ENCODE measurements at places on chromosomes 2 and 18.

DNA sequence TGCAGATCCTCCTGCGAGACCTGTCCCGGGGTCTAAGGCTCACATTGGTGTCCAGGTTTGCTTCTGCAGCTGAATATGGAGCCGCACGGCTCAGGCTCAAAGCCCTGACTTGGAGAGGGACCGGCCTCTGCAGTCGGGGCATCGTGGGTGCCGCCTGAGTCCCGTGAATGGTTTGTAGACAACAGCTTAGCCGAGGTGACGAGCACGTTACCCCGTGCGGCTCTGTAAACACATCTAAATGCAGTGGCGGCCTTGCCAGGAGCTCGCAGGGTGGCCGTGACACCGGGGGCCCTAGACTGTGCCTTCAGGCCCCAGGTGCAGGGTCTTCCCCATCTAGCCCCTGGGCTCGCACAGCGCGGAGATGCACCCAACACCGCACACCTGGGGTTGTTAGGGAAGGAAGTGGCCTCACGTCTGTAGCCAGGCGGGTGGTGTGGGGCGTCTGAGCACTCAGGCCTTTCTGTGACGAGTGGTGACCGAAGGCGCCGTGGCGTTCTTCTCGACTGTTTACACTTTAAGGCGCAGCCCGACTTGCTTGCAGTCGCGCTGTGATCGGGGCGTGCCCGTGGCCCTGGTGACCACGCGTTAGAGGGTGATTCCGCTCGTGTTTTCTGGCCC lies 91.6 kb downstream of the NFATC1 start:
- DNase-seq, result no peak

- DNase-seq, result no peak
These were observed 1335.3 kb upstream of the CDH2 start for GRCh38 chr18:29512203-29512602.

- DNase-seq, result no peak
These were observed 128.2 kb upstream of the NDUFV2 start for GRCh38 chr18:8974279-8974678.

GRCh38 chr2:37742286-37742685 lies 70.8 kb upstream of the CDC42EP3 start:
- DNase-seq, result no peak

DNA sequence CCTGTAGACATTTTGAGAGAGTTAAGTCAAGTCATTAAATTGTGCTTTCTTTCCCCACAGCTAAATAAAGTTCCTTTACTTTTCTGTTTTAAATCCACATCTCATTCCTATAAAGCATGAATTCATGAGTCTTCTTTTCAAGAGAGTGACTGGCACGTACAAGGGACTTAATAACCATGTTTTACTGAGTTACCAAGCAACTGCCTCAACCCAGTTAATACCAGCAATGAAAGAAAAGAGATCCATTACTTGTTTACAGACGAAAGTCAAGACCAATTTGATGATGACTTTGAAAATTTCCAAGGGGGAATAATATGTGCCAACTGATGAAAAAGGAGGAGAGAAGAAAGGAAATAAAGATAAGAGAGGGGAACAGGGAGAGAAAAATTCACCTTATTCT lies 1082.5 kb upstream of the GYPC start:
- no peak for DNase-seq

DNA sequence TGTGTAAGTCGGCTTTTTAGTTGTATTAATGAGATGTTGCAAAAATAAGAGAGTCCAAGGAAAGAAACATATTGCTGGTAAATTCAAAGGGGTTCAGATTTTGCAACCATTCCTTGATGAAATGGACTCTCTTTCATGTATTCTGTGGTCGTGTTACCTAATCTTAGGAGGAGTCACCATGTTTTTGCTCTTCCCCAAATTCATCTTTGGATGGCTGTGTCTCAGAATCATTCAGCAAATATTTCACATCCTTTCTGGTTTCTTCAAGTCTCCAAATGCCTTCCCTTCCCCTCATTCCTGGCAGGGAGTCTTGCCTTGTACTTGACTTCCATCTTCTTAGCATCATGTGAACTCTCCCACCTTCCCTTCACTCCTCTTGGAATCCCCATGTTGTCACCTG lies 66.1 kb downstream of the PTPRM start:
- DNase-seq, result no peak

- DNase-seq, result no peak
These were observed 28.4 kb upstream of the GPC1 start for GRCh38 chr2:240407090-240407489.

DNA sequence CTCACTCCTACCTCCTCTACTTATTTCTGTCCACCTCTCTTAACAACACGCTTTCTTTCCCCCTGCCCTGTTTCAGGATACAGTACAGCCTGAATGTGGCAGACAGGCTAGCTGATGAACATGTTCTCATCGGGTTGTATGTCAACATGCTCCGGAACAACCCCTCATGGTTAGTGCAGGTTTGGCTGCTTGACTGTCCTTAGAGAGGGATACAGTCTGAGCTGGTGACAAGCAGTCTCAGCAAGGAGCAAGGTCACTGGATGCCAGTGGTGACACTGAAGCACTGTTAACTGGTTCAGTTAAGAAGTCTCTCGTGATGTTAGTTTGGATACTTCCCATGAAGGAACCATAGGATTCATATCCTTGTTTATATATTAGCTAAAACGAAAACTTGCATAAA lies 128.6 kb downstream of the DTNA start:
- DNase-seq, result no peak

- no peak for DNase-seq
These were observed 4.2 kb downstream of the HOXD11 start for GRCh38 chr2:176111309-176111663.

DNA sequence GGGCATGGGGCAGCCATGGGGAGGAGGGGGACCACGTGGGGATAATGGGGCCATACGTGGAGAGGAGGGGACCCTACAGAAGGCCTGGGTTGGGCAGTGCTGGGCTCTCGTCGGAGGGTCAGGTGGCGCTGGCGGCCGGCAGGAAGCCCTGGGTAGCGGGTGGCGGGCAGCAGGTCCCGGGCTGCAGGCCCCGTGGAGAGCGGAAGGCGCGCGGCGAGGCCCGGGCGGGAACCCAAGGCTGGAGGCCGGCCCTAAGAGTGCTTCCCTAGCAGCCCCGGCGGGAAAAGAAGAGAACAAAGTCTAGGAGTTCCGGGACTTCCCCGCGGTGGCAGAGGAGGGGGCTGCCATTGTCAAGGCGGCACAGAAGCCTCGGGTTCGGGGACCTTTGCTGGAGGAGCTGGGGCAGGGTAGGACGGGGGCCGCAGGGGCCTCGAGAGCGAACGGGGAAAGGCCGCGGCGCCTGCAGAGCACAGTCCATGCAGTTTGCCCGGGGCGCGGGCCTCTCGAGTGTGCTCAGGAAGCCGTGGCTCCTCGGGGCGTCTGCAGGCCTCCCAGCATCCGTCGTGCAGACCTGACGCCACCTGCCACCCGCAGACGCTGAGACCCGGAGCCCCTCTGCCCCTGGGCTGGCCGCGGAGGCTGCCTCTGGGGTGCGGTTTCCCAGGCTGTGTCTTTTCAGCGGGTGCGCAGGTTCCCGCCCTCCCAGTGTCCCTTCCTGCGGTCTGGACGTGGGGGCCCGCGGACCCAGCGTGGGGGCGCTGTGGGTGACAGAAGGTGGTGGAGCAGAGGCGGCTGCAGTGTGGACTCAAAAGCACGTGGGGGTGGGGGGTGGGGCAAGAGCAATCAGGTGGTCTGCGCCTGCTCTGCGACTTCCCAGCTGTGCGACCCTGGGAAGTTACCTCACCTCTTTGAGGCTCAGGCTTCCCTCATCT lies 19.4 kb upstream of the NCL start:
- no peak for DNase-seq

- no peak for DNase-seq
These were observed 668.0 kb upstream of the FAM98A start for GRCh38 chr2:34266908-34267697.
